Common myeloid progenitor, CD34-positive (primary cell): ENCODE measurements at places on chromosomes 7 and 10.

GRCh38 chr7:120442838-120443237 is 169.9 kb downstream of the KCND2 start:
- no peaks in the 10 kb centered on the region for H3K27me3 ChIP-seq
- no peak overlapping the region for H3K27ac ChIP-seq
- no peak for DNase-seq
- no peaks in the 10 kb centered on the region for H3K4me1 ChIP-seq
- no peak overlapping the region for H3K4me3 ChIP-seq
- no peaks in the 10 kb centered on the region for H3K36me3 ChIP-seq

DNA sequence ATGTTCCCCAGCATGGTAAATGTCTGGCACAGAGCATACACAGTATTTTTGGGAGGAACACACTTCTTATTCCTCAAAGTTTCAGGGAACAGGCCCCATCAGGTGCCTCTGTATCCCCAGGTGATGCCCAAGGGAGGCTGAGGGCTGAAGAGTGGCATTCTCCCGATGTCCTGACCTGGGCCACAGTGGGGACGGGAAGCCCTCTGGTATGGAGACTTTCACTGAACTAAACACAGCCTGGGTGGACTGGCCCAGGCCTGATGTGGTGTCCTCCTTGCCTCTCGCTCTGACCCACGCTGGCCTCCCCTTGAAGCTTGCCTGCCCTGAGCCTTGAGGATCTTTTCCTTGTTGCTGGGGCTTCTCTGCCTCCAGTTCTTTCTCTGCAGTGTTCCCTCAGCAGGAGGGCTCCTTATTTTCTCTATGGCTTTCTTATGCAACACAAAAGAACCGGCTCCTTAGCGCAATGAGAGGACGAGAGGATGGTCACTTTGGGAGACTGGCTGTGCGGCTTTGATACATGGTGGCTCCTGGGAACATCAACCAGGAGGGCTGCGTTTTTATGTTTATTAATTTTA is 157.5 kb upstream of the TNS3 start:
- H3K4me3 ChIP-seq, result no peak overlapping the region
- H3K36me3 ChIP-seq, result no peaks in the 10 kb centered on the region
- H3K27ac ChIP-seq, result no peak overlapping the region
- H3K27me3 ChIP-seq, result no peaks in the 10 kb centered on the region
- no peak for DNase-seq

- DNase-seq, result peak; percentile 67
- H3K27ac ChIP-seq, result peak overlapping the region; percentile 81
- no peaks in the 10 kb centered on the region for H3K27me3 ChIP-seq
- H3K4me3 ChIP-seq, result peak overlapping the region; percentile 87
- no peaks in the 10 kb centered on the region for H3K36me3 ChIP-seq
These were observed 16.0 kb downstream of the MYOZ1 start for GRCh38 chr10:73625004-73625883.

GRCh38 chr10:33095867-33096815 is 138.1 kb upstream of the ITGB1 start:
- H3K36me3 ChIP-seq, result no peaks in the 10 kb centered on the region
- no peak overlapping the region for H3K4me3 ChIP-seq
- no peak for DNase-seq
- H3K27me3 ChIP-seq, result no peaks in the 10 kb centered on the region
- H3K4me1 ChIP-seq, result no peaks in the 10 kb centered on the region
- H3K27ac ChIP-seq, result no peak overlapping the region

DNA sequence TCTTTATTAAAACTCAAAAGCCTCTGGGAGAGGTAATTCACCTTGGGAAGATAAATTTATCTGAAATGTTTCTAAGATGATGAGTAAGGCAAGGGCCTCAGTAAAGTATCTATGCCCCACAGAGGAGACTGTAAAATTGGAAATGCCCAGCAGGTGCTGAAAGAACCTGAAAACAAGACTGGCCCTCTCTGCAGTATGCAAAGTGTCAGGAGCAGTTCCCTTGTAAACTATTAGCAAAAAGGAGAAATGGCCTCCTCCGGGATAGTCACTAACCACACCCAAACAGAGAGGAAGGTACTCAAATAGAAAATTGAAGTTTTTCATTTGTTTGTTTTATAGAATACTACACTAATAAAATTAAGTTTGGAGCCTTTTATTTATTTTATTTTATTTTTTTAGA is 81.2 kb downstream of the FZD1 start:
- H3K27ac ChIP-seq, result no peak overlapping the region
- H3K36me3 ChIP-seq, result no peaks in the 10 kb centered on the region
- no peaks in the 10 kb centered on the region for H3K27me3 ChIP-seq

GRCh38 chr7:22633286-22633953 is 93.6 kb upstream of the IL6 start:
- DNase-seq, result no peak
- no peaks in the 10 kb centered on the region for H3K36me3 ChIP-seq
- no peaks in the 10 kb centered on the region for H3K27me3 ChIP-seq
- H3K4me3 ChIP-seq, result no peak overlapping the region

- H3K27ac ChIP-seq, result no peak overlapping the region
- no peaks in the 10 kb centered on the region for H3K36me3 ChIP-seq
- no peaks in the 10 kb centered on the region for H3K27me3 ChIP-seq
- DNase-seq, result no peak
- peak overlapping the region; percentile 77 for H3K4me3 ChIP-seq
These were observed 5.7 kb upstream of the ZNF503 start for GRCh38 chr10:75407224-75407712.

GRCh38 chr7:44761207-44762161 is 12.8 kb downstream of the ZMIZ2 start:
- no peaks in the 10 kb centered on the region for H3K27me3 ChIP-seq
- no peak for DNase-seq
- no peak overlapping the region for H3K27ac ChIP-seq
- H3K4me3 ChIP-seq, result no peak overlapping the region
